ENCODE measurements at places on chromosomes 2 and 18. TPM values are rescaled to one million over a fixed set of nuclear protein-coding genes. Genes with fewer than 3 reads are reported as not detected.

The FAM124B gene
- total RNA-seq: 0.62 TPM

The CCDC68 gene
- total RNA-seq: 6.5 TPM

The MEX3C gene
- 9.6 TPM for total RNA-seq

The TXNDC2 gene
- not detected for total RNA-seq

The EPHA4 gene
- total RNA-seq: 0.84 TPM

The FHOD3 gene
- total RNA-seq: 0.51 TPM

The ATP6V1B1 gene
- not detected for total RNA-seq

GRCh38 chr2:178917555-178917954 is 110.3 kb upstream of the TTN start:
- H3K36me3 ChIP-seq: no peaks in the 10 kb centered on the region
- no peaks in the 10 kb centered on the region for H3K27me3 ChIP-seq
- no peak overlapping the region for H3K4me3 ChIP-seq
- H3K4me1 ChIP-seq: no peaks in the 10 kb centered on the region

GRCh38 chr2:175161-175786 is 88.6 kb downstream of the SH3YL1 start:
- H3K4me3 ChIP-seq: no peak overlapping the region
- no peaks in the 10 kb centered on the region for H3K4me1 ChIP-seq
- H3K36me3 ChIP-seq: no peaks in the 10 kb centered on the region
- DNase-seq: no peak
- H3K27me3 ChIP-seq: no peaks in the 10 kb centered on the region

GRCh38 chr18:33459612-33460011 is 19.1 kb upstream of the CCDC178 start:
- no peaks in the 10 kb centered on the region for H3K27me3 ChIP-seq
- no peak for DNase-seq
- no peak overlapping the region for H3K4me3 ChIP-seq
- no peak overlapping the region for H3K27ac ChIP-seq

GRCh38 chr2:81250270-81250669 is 945.7 kb upstream of the LRRTM1 start:
- H3K27me3 ChIP-seq: no peaks in the 10 kb centered on the region
- no peak for DNase-seq
- no peaks in the 10 kb centered on the region for H3K36me3 ChIP-seq
- H3K27ac ChIP-seq: no peak overlapping the region

DNA sequence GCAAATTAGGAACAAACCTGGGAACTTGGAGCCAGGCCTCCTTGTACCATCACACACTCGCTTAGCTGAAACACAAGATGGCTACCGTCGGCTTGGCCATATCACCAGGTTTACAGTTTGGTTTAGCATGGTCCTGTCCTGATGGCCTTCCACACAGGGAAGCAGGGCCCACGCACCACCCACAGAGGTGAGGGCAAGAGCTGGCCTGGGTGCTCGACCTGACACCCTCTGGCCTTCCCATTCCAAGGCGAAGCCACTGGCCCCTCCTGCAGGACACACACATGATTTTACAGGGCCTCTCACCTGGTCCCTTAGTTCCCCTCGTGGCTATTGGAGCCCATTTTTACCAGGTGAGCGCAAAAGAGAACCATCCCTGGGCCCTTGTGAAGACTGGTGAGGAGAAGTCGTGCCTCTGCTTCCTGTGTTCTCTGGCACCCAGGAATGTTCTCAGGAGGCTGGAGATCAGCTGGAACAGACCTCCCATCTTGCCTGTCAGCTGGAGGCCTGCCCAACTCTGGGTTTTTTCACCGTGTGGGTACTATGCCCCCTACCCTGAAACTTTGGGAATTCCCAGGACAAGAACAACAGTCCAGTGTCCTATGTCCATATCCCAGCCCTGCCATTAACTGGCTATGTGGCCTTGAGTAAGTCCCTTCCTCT is 53.0 kb upstream of the FOSL2 start:
- H3K27me3 ChIP-seq: no peaks in the 10 kb centered on the region
- H3K27ac ChIP-seq: no peak overlapping the region
- no peaks in the 10 kb centered on the region for H3K4me1 ChIP-seq
- H3K4me3 ChIP-seq: no peak overlapping the region
- DNase-seq: no peak
- H3K36me3 ChIP-seq: no peaks in the 10 kb centered on the region

GRCh38 chr2:112661656-112662305 is 16.0 kb downstream of the SLC20A1 start:
- DNase-seq: no peak
- no peaks in the 10 kb centered on the region for H3K27me3 ChIP-seq
- no peaks in the 10 kb centered on the region for H3K4me1 ChIP-seq
- H3K27ac ChIP-seq: no peak overlapping the region
- peaks cover 26% of the 10 kb centered on the region for H3K36me3 ChIP-seq

- no peak overlapping the region for H3K27ac ChIP-seq
- H3K4me3 ChIP-seq: no peak overlapping the region
- no peaks in the 10 kb centered on the region for H3K27me3 ChIP-seq
- DNase-seq: no peak
- H3K36me3 ChIP-seq: no peaks in the 10 kb centered on the region
Observed at GRCh38 chr2:19675003-19675629, 226.7 kb downstream of the TTC32 start.

GRCh38 chr2:27080140-27080469 is 1.7 kb downstream of the EMILIN1 start:
- peak overlapping the region; percentile 11 for H3K4me3 ChIP-seq
- no peaks in the 10 kb centered on the region for H3K36me3 ChIP-seq
- DNase-seq: no peak
- H3K27ac ChIP-seq: no peak overlapping the region

- H3K36me3 ChIP-seq: no peaks in the 10 kb centered on the region
- H3K4me1 ChIP-seq: no peaks in the 10 kb centered on the region
- no peaks in the 10 kb centered on the region for H3K27me3 ChIP-seq
- H3K27ac ChIP-seq: no peak overlapping the region
Observed at GRCh38 chr2:241007111-241007510, 8.7 kb downstream of the SNED1 start.

- peaks cover 2% of the 10 kb centered on the region for H3K4me1 ChIP-seq
- no peak overlapping the region for H3K4me3 ChIP-seq
- H3K27me3 ChIP-seq: no peaks in the 10 kb centered on the region
- no peak overlapping the region for H3K27ac ChIP-seq
- DNase-seq: no peak
- no peaks in the 10 kb centered on the region for H3K36me3 ChIP-seq
Observed at GRCh38 chr2:149666809-149667320, 79.3 kb upstream of the MMADHC start.

- no peaks in the 10 kb centered on the region for H3K4me1 ChIP-seq
- no peaks in the 10 kb centered on the region for H3K27me3 ChIP-seq
- no peaks in the 10 kb centered on the region for H3K36me3 ChIP-seq
- no peak overlapping the region for H3K27ac ChIP-seq
Observed at GRCh38 chr2:239762655-239763269, 262.4 kb downstream of the NDUFA10 start.

GRCh38 chr2:25700221-25700660 is 26.9 kb upstream of the DTNB start:
- H3K4me1 ChIP-seq: no peaks in the 10 kb centered on the region
- no peaks in the 10 kb centered on the region for H3K27me3 ChIP-seq
- H3K36me3 ChIP-seq: no peaks in the 10 kb centered on the region
- H3K27ac ChIP-seq: no peak overlapping the region
- no peak overlapping the region for H3K4me3 ChIP-seq
- DNase-seq: no peak

DNA sequence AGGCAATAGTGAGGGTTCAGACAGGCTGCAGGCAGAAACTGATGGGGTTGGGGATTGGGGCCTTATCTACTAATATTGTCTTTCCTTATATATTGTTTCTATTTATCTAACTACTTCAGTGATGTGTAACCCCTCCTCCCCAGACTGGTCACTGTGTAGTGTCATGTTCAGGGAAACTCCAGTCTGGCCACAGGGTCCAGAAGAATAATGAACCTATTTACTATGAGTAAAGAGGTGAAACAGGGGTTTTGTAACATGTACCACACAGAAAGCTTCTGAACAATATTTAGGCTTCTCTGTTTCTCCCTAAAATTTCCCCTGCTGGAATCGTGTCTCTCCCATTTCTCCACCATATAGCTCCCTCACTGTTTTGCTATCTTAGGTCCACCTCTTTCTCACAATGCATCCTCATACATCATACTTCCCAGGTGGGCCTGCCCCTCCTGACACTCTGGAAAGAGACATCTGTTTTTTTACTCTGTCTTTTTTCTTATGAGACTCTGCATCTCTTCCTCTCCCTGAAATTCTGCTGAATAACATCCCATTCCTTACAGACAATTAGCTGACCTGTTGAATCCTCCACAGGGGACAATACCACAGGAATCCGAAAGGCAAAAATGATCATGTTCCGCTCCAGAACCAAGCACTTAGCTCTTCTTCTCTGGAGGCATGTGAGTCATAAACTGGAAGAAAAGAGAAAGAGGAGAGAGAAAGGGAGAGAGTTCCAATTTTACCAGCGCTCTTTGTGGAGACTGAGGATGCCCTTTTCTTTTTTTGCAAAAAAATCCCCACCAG is 154.8 kb downstream of the ZEB2 start:
- DNase-seq: no peak
- no peak overlapping the region for H3K4me3 ChIP-seq
- H3K4me1 ChIP-seq: no peaks in the 10 kb centered on the region
- H3K27ac ChIP-seq: no peak overlapping the region
- no peaks in the 10 kb centered on the region for H3K36me3 ChIP-seq
- H3K27me3 ChIP-seq: no peaks in the 10 kb centered on the region

DNA sequence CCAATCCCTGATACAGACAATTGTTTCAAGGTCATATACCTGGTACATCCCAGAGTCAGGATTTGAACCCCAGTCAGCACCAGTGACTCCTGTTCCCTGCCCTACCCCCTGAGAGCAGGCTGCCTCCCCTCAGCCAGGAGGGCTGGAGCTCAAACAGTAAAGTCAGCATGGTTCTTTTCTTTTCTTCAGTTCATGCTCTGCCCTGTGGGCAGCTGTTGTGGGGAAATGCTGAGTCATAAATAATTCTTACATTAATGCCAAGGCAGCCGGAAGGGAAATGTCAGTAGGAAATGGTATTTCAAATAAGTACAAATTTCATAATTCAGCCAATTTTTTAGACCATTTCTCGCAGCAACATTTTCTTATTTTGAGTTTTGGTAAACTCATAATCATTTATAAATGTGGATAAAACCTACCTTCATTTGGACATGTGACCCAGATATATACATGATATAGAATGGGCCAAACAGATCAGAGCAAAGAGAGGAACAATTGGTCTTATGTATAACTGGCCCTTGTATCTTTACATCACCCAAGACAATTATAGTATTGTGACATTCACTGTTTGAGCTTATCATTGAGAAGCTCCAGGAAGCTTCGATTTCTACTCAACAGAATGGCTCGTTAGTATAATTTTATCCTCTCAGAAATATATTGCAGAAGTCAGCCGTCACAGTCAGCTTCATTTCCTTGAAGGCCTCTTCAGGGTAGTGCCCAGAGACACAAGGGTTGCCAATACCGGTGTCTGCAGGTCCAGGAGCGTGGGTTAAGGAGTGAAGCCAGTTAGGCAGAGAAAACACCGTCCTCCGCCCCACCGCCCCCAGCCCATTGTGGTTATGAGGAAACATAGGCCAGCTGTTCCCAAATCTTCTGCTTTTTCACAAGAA is 28.0 kb upstream of the SCYGR1 start:
- no peaks in the 10 kb centered on the region for H3K36me3 ChIP-seq
- no peak overlapping the region for H3K4me3 ChIP-seq
- no peak overlapping the region for H3K27ac ChIP-seq
- no peaks in the 10 kb centered on the region for H3K27me3 ChIP-seq
- H3K4me1 ChIP-seq: peaks cover 11% of the 10 kb centered on the region
- DNase-seq: no peak

DNA sequence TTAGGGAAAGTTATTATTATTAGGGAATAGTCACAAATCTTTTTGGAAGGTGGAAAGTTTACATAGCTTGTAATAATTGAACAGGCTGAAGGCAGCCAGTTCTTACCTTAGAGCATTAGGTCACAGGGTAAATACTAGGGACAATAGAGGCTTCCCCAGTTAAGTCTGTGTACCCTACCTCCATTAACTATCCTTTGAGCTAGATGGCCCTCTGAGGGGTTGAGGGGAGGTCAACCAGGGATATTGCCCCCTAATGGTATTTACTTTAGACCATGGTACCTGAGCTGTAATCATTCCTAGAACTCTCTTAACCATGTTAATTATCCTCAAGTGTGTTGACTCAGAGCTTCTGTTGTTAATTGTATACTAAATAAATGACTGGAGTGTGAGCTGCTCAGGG is 120.5 kb upstream of the SCN7A start:
- H3K36me3 ChIP-seq: no peaks in the 10 kb centered on the region
- no peak overlapping the region for H3K4me3 ChIP-seq
- DNase-seq: no peak
- H3K4me1 ChIP-seq: no peaks in the 10 kb centered on the region

Measured in right lobe of liver (tissue), 6 donors.